Neural crest cell (in vitro differentiated cells): ENCODE measurements at places on chromosomes 6 and 20. TPM values are rescaled to one million over a fixed set of nuclear protein-coding genes. Genes with fewer than 3 reads are reported as not detected.

Gene VWA7
- 2.0 and 2.7 TPM in 2 replicates for total RNA-seq

Gene ALDH8A1
- 0.58 and 1.2 TPM in 2 replicates for total RNA-seq

Gene CPXM1
- 200 and 218 TPM in 2 replicates for total RNA-seq

DNA sequence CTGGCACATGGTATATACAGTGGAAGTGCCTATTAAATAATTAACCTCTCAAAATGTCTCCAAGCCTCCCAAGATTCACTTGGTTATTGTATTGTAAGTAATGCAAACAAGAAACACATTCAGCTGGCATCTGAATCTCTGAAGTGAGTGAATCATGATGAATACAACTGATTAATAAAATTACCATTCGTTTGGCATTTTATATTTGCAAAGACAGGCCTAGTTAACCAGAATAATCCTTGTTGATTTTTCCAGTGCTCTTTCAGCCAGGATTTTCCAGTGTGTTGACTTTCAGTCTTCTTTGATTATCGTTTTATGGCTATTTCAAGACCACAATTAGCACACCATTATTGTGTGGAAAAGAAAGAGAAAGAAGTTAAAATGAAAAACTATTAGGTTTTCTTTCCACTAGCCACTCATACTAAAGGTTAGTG lies 20.3 kb downstream of the SLC22A2 start:
- no peak for DNase-seq

DNA sequence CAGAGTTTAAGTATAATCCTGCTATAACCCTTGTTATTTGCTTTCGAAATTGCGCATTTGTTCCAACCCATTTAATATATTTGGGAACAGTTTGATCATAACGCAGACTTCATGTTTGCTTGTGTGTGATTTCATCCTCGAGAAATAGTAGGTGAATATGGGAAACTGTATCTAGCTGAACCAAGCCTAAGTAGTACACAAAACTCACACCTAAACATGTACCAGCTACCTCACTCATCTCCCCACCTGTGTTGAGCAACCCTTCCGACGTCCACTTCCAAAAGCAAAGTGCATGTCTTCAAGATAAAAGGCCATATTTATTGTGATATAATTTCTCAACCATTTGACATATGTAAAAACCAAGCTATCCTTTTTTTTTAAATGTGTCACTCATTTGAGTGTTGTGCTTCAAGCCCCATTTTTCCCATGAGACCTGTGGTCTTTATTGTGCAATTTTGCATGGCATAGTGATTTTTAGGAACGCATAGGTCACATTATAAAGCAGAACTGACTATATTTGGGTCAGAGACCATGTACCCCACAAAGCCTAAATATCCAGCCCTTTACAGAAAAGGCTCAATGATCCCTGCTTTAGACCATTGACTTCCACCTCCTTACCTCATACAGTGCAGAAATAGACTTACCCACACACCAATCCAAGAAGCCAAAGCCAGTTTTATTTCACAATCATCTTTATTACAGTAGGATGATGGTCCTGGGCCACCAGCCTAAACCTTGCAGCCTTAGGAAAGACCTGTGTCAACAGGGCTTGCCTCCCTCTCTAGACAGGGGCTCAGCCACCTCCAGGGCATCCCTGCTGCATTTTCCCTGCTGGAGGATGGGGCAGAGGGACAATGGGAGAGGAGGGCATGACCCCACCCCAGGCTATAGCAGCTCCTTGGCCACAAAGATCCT lies 7.1 kb downstream of the CCND3 start:
- no peak for DNase-seq

- no peak for DNase-seq
Measured at GRCh38 chr6:76532647-76533046, 460.2 kb upstream of the IMPG1 start.

DNA sequence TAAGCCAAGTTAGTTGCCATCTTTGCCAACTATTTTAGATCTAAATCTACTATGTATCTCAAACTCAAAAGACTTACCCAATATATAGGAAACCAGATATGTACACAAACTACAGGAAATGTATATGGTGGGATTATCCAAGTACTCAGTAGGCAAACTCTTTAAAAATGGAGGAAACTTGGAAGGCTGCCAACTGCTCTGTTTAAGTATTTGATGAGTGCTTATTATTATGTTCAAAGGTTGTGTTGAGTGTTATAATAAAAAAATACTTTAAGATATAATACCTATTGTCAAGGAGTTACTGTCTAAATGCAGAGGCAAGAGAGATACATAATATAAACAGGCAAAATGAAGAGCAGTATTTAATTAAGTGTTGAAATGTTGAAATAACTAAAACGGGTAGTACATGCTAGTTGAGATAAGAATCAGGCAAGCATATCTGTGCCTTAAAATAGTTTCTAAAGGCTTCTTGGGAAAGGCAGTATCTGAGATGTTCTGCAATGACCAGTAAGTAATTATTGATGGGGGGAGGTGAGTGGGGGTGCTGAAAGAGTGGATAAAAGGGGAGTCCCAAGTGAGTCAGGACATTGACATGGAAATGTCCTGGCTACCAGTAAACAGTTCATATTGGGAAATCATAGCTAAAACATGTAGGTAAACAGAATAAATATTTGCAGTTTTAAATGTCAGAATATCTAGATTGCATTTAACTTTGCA lies 6.5 kb upstream of the DST start:
- DNase-seq: no peak

DNA sequence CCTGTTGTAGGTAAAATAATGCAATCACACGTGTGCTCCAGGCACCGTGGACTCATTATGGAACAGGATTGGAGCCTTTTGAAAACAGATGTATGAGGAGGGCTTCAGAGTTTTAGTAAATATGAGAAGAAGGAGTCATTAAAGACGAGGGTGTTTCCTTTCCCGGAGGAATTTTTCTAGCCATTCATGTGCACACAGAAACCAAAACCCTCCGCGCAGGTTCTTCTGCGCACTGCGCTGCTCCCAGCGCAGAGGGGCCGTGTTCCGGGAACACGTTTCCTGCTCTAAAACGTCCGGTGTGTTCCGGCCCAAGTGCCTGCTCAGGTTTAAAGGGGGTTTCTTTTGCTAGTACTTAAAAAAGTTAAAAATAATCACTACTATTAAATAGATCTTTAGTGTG lies 11.6 kb downstream of the GPR31 start:
- no peak for DNase-seq
